ENCODE measurements at places on chromosomes 16 and 17. TPM values are rescaled to one million over a fixed set of nuclear protein-coding genes. Genes with fewer than 3 reads are reported as not detected.

GPR142 gene
- total RNA-seq, result 0.74 TPM

NAE1 gene
- 42.2 TPM for total RNA-seq

NPIPA2 gene
- total RNA-seq, result 6.6 TPM

SMG1 gene
- 73.6 TPM for total RNA-seq

STAT3 gene
- 137 TPM for total RNA-seq

TMIGD1 gene
- 14.4 TPM for total RNA-seq

MYADML2 gene
- 0.27 TPM for total RNA-seq

ITGAD gene
- total RNA-seq, result not detected

SYT17 gene
- 5.1 TPM for total RNA-seq

KIF2B gene
- not detected for total RNA-seq

PRAC1 gene
- total RNA-seq, result 328 TPM

CA5A gene
- total RNA-seq, result not detected

BCAR1 gene
- total RNA-seq, result 130 TPM

ACD gene
- 27.5 TPM for total RNA-seq

Measured in colonic mucosa (tissue), 4 donors.